ENCODE measurements at places on chromosomes 4 and X.

GRCh38 chr4:187077744-187078401 lies 354.2 kb upstream of the FAT1 start:
- no peak for DNase-seq

DNA sequence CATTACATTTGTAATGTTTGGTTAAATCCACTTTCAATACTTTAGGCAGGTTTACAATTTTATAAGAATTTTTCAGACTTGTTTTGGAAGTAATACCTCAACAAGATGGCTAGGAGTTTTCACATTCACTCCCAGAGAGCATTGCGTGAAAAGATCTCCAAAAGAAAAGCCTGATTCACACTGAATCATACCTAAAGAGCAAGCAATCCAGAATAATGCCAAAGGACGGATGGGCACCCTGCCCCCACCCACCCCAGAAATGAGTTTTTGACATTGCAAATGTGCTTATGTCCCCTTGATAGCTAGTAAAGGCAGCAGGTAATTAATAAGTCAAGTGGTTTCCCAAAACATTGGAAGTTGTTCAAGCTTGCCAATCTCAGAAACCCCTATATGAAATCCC lies 557.7 kb upstream of the TENM3 start:
- no peak for DNase-seq

DNA sequence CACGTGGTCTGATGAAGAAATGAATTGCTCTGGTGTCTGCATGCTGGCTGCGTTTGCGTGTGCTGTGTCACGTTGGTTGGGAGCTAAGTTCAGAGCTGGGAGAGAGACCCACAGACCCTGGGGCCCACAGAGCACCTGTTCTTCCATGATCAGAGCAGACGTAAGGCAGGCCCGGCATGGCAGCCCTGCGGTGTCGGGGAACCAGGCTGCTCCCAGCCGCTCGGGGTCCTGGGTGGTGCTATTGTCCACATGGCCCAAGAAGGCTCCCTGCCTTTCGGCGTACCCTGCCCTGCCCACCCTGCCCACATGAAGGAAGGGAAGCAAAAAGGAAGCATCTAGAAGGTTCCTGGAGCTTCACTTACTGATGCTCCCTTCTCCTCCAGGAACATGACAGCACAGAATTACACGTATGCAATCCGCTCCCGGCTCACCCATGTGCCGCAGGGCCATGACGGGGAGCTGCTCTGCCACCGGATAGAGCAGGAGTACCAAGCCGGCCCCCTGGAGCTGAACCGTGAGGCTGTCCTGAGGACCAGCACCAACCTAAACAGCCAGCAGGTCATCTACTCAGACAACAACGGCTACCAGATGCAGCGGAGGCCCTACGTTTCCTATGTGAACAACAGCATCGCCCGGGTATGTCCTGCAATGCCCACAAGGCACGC lies 30.9 kb upstream of the MRFAP1 start:
- DNase-seq = no peak

- DNase-seq = no peak
Measured at GRCh38 chr4:102552781-102553180, 51.6 kb downstream of the NFKB1 start.

- DNase-seq = no peak
Measured at GRCh38 chr4:48518143-48518542, 28.1 kb downstream of the ZAR1 start.

DNA sequence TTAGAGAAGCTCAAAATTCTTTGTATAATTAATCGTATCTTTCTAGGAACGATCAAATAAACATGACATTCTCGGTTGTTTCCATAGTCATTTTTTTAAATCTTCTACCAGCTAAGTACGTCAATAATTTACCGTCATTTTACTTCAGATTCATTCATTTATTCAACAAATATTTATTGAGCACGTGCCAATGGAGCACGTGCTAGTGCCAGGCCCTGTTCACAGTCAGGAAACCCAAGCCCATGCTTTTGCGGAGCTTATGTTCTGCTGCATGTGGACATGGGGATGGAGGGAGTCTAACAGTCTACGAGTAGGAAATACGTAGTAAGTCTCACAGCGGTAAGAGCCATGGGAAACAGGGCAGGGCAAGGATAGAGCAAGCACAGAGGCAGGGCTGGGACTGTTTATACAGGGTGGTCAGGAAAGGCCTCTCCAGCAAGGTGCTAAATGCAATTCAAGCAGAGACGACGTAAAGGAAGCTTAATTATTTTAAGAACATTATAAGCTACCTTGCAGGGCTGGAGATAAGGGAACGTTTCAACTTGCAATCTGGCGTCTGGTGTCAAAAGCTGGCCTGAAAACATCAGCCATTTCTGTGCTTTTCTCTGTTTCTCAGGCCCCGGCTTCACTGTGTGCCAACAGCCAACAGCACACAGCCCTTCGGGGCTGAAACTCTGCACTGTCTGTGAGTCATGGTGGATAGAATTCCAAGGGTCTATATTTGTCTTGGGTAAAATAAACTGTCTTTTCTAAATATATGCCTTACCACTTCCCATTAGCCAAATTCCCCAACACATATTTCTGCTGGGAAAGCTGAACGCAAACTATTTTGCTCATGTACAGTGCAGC lies 517.1 kb upstream of the ZFP42 start:
- no peak for DNase-seq

DNA sequence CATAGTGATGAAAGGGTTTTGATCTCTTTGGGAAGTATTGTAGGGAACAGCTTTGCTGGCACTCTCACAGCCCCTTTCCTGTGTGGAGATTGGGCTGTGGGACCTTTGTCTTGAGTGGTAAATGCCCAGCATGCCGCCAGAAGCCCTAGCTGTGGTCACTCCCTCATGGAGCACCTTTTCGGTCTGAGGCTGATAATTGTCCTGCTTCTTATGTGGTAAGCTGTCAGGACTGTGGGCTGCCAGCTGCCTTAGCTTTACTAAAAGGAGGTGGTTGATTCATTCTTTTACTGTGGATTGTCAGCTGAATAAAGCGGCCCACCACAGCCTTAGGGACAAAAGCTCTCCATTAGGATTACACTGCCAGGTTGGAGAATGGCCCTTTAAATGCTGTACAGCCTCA lies 7.1 kb downstream of the PASD1 start:
- DNase-seq = no peak

- DNase-seq = no peak
Measured at GRCh38 chr4:153611679-153612078, 72.4 kb upstream of the TLR2 start.

- DNase-seq = no peak
Measured at GRCh38 chrX:10074241-10074941, 82.4 kb upstream of the CLCN4 start.

- DNase-seq = no peak
Measured at GRCh38 chrX:78759081-78759480, 11.6 kb downstream of the LPAR4 start.

DNA sequence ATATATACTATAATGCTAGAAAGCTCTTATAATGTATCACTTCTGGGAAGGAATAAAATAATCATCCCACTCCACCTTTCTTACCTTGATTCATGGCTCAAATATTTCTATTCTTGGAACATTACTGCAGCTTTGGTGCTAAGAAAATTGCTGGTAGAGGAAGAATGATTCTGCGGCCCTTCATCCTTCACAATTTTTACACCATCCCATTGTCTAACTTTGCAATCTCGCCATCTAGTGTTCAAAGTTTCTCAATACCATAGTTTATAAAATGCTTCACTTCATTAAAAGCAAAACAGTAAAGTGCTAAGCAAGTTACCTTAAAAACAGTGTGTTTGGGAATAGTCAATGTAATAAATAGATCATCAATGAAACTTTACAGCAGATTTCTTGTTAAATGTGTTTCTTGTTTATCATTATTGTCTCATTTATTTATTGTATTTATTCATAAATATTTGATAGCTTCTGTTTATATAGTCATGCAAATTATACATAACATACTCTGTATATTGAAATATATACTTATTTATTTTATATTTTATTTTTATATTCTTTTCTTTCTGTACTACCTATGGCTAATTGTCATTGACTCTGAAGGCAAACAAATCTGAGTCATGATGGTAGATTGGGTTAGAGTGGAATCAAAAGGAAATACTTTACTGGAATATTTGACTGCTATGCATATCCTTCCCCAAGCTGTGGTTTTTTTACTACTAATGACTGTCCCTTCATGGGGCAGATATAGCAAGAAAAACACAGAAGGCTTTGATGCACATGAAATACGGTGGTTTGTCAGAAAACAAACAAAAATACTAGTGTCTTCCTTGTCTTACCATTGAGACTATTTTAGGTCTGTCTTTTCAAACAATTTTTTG lies 390.7 kb downstream of the MAPK10 start:
- no peak for DNase-seq

GRCh38 chrX:8033175-8033574 lies 106.0 kb upstream of the PNPLA4 start:
- DNase-seq = no peak

- DNase-seq = no peak
Measured at GRCh38 chr4:69617083-69617694, 22.3 kb downstream of the UGT2A2 start.

DNA sequence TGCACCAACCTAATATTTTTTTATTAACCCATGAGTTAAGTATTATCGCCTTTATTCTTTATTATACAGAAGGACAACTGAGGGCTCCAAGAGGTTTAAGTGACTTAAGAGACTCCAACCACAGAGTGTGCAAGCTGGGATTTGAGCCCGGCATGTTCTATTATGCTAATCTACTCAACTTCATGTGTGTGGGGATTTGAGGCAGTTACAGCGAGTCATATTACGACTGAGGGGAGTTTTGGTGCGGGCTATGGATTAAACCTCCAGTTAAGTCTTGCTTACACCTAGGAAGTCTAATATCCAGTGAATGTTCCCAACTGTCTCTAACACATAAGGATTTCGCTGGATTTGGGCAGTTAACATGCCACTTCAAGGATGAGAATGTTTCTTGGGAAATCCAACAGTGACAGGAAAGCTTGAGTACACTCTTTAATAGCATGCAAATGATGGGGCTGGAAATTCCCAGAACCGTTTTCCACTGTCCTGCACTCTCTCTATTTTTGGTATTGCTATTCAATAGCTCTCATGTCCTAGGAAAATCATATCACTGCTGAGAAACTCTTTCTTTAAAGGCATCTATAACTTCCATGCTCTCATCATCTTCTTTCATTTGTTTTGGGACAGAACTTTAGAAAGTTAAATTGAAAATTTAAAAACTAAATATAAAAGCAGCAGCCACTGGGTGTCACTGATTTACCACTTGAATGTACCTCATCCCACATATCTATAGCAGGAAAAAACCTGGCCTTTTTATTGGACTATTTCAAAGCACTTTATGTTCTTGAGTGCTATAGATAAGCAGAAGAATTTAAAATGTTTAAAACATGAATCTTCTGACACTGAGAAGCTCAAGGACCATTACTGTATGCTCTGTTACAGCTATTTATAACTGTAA lies 165.1 kb upstream of the TTC29 start:
- no peak for DNase-seq

DNA sequence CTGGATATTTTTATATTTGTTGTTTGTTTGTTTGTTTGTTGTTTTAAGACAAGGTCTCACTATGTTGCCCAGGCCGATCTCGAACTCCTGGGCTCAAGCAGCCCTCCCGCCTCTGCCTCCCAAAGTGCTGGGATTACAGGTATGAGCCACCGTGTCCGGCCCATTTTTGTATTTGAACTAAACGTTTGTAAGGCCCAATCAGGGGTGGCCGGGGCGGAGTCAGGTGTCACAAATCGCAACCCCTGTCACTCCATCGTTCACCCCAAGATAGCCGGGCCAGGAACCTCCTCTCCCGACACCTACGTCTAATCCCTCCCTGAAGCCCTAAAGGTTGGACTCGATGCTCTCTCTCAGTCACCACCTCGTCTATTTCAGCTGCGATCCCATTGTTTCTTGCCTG lies 722 bp upstream of the EFHC2 start:
- DNase-seq = peak; percentile 77

DNA sequence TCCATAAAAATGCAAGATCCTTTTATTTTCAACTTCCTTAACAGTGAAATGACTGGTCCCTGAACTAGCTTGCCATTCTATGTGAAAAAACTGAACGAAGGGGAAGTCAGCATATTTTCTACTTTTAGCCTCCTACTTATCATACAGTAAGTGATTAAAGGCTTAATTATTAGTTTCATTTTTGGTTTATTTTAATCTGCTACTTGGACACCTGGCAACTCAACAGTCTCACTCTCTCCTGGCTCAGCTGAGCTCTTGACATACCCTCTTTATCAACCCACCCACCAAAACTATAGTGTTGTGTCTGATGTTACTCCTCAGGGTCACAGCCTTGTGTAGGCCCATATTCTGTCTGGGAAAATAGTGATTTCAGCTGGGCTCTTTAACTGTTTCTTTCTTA lies 86.2 kb upstream of the CPXCR1 start:
- DNase-seq = no peak

DNA sequence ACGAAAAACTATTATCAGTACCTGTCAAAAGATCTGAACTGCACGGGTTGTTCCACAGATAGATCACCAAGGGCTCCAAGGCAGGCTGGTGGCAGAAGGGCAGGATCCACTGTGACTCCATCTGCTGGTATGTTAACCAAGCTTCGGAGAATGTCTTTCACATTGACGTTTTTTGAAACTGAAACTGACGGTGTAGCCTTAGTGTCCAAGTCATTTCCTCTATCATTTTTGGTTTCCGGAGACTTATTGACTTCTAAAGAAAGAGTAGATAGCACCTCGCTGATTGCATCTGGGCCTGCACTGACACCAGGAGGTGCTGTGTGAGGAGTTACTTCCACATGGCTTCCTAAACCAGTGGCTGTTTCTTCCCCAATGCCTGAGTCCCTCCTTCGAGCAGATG lies 186.9 kb downstream of the LRBA start:
- peak; percentile 38 for DNase-seq

- no peak for DNase-seq
Measured at GRCh38 chr4:57137261-57137660, 27.1 kb upstream of the IGFBP7 start.

DNA sequence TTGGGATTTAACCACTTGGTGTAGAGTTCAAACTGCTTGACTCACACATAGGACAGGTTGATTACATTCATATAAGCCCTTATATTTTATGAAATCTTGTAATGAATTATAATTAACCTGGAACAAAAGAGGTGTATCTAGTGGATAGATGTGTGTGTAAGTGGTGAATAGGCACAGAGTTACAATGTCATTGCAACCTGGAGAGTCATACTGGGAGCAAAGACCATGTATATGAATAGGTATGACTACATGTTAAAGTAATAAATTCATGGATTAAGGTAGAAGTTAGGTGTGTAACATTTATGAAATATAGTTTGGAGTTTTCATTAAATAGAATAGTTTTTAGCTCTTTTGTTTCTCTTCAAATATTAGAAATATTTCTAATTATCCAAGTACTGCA lies 26.1 kb downstream of the RAP1GDS1 start:
- no peak for DNase-seq
